ENCODE measurements at places on chromosomes 5 and 9. TPM values are rescaled to one million over a fixed set of nuclear protein-coding genes. Genes with fewer than 3 reads are reported as not detected.

C9orf78 gene
- 48.1 TPM for total RNA-seq

SAXO1 gene
- total RNA-seq = not detected

ZFAND5 gene
- 271 TPM for total RNA-seq

C6 gene
- total RNA-seq = not detected

PCDHA2 gene
- 0.06 TPM for total RNA-seq

PRRC2B gene
- total RNA-seq = 68.7 TPM

RPL12 gene
- total RNA-seq = 2,678 TPM

ZNF883 gene
- 0.85 TPM for total RNA-seq

CCDC152 gene
- not detected for total RNA-seq

SEMA5A gene
- not detected for total RNA-seq

PCDH12 gene
- 0.06 TPM for total RNA-seq

GPX3 gene
- 19.0 TPM for total RNA-seq

FST gene
- 1.7 TPM for total RNA-seq

ZER1 gene
- total RNA-seq = 14.0 TPM

CEL gene
- 0.40 TPM for total RNA-seq

UGT3A1 gene
- not detected for total RNA-seq

SPINK1 gene
- total RNA-seq = 0.63 TPM

ZNF608 gene
- total RNA-seq = 0.77 TPM

SMIM33 gene
- not detected for total RNA-seq

FLT4 gene
- 4.4 TPM for total RNA-seq

CTXN3 gene
- total RNA-seq = not detected

CNTFR gene
- 0.17 TPM for total RNA-seq

Measured in A549 treated with Hydrocortisone at 1 μM for 4 hours (cell line).